Fibroblast of the conjunctiva (primary cell): ENCODE measurements at places on chromosomes 11 and 22.

DNA sequence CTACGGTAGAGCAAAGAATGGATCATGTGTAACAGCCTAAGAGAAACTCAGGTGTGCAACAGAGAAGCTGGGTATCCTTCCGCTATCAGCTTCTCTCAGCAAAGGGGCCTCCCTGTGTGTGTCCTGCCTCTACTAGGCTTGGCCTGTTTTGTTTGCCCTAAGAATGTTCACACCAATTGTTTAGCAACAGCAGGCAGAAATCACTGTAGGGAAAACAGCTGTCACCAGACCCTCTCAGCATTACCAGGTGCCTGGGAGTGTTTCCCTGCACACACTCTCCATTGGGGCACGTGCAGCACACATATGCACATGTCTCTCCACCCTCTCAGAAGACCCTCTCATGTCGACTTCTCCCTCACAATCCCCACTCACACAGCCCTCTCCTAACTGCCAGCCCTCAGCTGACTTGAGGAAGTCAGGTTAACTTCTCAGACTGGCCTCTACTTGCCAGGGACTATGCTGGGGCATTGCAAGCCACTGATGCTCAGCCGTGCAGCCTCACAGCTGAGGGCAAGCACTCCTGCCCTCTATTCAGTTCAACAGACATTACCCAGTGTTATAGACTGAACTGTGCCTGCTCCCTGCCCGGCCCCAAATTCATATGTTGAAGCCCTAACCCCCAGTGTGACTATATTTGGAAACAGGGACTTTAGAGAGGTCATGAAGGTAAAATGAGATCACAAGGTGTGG lies 97.6 kb downstream of the TRIM29 start:
- DNase-seq, result no peak

DNA sequence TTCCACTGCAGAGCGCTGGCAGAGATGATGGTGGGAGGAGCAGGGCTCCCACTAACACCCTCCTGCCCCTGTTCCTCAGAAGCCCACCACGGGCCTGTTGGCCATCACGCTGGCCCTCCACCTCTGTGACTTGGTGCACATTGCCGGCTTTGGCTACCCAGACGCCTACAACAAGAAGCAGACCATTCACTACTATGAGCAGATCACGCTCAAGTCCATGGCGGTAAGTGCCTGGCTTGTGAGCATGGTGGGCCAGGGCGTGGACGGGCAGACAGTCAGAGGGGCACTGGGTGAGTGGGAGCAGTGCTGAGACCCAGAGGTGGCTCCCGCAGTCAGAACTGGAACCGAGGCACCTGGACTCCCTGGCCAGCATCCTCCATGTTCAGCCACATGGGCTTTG lies 57.9 kb downstream of the ST3GAL4 start:
- no peak for DNase-seq

DNA sequence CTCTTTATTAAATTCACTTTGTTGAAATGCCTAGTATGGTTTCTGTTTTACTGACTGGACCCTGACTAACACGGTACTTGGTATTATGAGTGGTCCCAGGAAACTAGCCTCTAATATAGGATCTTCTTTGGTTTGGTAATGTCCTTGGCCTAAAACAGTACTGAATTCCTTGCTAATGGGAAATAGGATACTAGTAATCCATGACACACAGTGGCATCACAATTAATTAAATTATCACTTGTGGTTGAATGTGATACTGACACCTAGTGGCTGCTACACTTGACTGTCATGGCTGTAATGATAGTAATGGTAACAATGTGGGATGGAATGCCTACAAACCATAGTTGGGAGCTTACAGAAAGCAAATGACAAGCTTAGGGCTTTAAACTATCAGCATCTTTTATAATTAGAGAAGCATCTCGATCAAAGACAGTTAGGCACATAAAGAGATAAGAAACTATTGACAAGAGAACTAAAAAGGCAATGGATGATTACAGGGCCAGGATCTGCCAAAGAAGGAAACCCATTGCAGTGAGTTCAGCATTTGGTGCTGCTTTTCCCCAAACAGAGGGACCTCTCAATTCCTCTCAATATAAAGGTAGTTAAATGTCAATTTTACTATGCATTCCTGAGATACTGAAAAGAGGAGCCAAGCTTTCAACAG lies 8.6 kb downstream of the DNHD1 start:
- DNase-seq, result peak; percentile 49

- peak; percentile 48 for DNase-seq
Measured at GRCh38 chr22:23591201-23591791, 11.2 kb upstream of the IGLL1 start.
